ENCODE measurements at places on chromosomes 11 and 22.
A peak's percentile ranks its signal among the peaks of the same experiment; 100 is the strongest.

DNA sequence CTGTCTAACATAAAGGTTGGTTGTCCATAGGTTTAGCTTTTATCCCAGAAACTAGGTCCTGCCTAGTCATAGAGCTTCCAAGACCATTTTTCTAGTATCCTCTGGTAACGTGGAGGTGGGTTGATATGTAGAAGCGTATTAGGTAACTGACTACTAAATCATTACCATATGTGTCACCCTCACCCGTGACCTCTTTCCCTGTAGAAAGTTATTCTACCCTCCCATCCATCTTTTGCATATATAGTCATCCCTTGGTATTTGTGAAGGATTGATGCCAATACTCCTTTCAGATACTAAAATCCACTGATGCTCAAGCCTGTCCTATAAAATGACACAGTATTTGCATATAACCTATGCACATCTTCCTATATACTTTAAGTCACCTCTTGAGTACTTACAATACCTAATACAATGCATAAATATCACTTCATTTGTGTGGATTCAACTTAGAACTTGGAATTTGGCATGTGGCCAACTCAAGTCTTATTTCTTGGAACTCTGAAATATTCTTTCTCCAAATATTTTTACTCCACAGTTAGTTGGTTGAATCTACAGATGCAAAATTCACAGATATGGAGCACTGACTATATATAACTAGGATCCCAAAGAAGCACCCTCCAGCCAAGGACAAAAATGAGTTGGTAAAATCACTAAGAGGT lies 497.0 kb upstream of the TENM4 start:
- DNase-seq: peak; percentile 69

DNA sequence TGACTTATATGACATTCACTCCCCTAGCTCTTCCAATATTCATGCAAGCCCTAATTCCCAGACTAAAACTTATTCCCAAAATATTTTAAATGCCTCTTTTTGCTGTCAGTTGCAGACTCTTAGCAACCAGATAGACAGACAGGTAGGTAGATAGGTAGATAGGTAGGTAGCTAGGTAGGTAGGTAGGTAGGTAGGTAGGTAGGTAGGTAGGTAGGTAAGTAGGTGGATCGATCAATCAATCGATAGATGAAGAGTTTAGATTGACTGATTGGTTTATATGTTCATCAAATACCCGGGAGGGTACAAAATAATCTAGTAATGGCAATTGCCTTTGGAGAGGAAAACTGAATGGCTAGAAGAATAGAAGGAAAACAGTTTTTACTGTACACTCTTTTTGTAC lies 86.3 kb downstream of the TTC28 start:
- DNase-seq: no peak

- no peak for DNase-seq
These were observed 171.1 kb downstream of the CRYBB2 start for GRCh38 chr22:25390297-25391240.

- peak; percentile 11 for DNase-seq
These were observed 408.2 kb upstream of the CCDC90B start for GRCh38 chr11:83694191-83694910.

DNA sequence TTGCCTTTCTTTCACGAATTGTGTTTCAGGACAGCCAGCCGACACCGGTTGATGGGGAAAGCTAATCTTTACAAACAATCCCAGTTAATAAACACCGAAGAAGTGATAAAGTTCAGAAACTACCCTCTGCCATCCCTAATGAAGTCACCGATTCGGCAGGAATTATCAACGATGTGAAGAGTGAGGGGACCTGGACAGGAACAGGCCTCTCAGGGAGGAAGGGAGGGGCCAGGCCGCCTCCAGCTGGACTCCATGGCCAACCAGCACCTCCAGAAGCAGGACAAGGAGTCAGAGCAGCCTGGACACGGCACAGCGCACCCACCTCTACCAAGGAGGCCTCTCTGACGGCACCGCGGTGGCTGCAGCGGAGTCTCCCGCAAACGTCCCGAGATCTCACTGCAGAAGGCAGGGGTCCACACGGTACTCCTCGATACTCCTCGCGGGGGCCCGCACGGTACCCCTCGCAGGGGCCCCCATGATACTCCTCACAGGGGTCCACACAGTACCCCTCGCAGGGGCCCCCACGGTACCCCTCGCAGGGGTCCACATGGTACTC lies 3.9 kb downstream of the TOLLIP start:
- DNase-seq: no peak

- no peak for DNase-seq
These were observed 19.0 kb upstream of the RASD2 start for GRCh38 chr22:35521358-35522224.

DNA sequence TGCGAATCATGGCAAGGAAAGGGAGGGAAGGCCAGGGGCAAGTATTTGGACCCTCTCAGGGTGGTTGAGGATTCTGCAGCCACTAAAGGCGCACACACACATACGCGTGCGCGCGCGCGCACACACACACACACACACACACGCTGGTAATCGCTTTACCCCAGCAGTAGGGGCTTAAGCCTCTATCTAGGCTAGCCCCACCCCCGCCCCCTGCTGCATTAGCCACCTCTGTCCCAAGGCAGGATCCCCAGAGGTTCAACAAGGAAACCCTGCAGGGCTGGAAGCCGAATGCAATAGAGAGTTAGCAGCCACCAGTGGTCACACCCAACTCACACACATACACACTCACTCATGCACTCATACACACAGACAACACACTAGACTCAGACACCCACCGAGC lies 28.6 kb upstream of the ELFN2 start:
- no peak for DNase-seq

DNA sequence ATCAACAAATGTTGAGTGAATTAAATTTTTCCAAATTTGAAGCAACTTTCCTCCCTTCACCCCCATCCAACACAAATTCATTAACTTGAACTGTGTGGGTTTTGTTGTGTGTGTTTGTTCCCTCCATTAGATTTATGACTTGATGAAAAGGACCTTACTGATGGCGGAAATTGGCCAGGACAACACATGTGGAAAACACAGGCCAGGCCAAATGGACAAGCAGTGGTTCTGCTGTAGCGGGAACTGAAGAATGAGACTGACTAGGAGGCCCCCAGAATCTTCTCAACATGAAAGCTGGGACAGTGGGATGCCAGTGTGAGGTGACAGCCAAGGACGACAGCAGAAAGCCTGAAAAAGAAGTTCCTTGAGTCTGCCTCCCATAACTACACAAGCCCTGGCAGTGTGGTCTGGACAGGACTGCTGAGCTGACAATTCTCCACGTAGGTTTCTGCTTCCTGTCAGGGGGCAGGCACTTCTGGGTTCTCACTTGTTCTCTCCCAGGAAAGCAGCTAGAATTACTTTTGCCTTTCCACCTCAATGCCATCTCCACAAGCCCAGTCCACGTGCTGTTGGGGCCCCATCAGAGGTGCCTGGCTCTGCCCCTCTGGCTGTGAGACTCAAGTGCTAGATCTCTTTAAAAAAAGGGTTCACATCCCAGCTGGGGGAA lies 94.3 kb downstream of the ETS1 start:
- no peak for DNase-seq

DNA sequence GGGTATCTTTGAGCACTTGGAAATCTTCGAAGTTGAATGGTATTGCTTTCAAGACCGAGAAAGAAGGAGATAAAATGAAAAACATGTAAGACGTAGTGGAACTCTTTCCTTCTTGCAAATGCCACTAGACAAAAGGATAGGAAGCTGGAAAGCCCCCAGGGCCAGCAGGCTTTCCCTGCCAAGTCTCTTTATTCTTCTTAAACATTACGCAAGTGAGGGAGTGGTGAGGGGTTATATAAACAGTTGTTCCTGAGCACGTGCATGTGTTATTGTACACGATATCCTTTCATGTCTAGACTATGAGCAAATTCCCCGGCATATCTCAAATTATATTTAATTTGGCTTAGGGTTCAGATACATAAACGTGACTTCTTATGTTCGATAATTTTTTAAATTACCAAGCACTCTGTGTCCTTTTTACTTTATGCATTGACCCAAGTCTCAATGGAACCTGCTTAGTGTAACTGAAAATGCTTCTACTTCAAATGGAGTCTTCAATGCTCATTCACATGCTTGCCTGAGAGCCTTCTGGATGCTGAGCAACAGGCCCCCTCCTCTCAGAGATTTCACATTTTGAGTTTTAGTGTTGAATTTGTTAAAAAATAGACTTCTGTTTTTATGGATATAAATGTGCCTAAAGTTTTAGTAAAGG lies 59.0 kb downstream of the PPP2R1B start:
- peak; percentile 30 for DNase-seq

DNA sequence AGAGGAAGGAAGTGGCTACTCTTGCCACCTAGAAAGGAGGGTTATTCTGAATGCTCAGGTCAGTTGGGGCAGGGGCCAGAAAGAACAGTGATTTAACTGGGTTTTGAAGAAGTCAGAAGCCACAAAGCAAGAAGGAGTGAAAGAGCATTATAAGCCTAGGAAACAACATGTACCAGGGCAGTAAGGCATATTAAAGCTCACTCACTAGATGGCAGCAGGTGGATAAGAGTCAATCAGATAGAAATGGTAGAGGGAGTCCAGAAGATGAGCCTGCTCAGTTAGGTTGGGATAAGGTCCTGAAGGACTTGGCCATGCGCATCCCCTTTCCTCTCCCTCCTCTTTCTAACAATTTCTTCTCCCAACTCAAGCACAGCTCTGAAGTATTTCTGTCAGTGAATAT lies 22.0 kb upstream of the PATE1 start:
- DNase-seq: no peak

DNA sequence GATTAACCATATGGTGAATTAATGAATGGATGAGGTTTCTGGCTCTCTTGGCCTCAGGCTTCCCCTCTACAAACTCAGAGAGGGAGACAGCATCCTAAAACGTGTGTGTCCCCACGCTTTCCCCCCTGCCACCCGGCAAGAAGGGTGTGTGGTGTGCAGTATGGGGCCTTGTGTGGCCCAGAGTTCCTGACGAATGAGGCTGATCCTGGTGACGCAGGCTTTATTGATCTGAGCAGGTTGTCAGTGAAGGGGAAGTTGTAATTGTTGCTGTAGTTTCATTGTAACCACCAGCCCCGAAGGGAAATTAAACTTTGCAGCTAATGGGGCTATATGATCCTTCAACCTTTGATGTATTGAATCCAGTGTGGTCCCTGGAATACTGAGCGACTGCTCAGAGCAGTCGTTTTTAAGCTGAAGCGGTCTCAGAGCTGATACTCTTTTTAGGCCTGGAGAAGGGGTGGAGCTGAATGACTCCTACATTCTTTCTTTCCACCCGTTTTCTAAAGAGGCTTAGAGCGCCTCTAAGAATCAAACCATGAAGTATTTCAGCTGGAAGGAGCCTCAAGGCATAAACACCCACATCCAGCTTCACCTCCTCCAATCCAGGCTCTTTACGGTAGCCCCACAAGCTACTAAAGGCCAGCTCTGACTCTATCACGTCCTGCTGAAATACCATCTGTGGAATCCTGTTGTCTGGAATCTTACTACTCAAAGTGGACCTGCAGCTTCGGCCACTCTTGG lies 284.7 kb downstream of the MIAT start:
- no peak for DNase-seq

DNA sequence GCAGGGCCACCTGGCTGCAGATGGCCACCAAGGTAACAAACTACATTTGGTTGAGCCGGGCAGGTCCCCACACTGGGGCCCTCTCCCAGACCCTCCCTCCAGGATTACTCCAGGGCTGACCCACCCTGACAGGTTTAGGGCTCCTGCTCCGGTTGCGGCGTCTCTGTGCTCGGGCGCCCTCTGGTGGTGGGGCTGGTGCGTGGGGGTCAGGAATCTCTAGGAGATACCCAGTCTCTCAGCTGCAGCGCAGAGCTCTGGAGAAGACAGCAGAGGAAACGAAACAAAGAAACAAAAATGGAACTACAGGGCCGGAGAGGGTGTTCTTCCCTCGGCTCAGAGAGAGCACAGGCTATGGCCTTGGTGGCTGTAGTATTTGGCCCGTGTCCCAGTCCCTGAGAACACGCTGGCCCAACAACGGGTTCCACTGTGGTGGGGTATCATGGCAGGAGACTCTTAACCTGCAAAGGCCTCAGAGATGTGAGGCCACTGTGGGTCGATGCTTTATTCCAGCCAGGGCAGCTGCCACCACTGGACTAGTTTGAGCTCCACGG lies 2.4 kb downstream of the C11orf96 start:
- DNase-seq: no peak

DNA sequence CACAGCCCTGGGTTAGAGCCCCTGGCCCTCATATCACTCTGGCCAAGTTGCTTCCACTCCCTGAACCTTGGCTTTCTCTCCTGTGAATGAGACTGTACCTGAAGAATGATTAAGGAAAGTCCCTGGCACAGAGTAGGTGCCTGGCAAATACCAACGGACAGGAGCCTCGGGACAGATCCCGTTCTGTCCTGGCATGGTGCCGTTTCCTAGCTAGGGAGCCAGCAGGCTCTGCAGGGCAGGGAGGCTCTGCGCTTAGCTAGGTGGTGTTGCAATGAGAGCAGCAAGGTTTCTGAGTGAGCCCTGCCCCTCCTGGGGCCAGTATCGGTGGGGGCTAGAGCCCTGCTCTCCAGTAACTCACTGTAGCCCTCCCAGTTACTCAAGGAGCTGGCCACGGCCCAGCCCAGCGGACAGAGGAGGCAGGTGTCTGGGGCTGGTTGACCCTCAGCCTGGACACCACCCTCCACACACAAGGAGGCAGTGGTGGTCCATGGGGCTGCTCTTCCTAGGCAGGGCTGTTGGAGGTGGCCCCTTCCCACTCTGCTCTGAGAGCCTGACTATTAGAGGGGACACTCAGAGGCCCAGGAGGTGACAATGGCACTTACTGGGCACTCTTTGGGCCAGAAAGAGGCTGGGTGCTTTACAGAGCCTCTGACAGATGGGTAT lies 74.4 kb downstream of the NFAM1 start:
- no peak for DNase-seq

DNA sequence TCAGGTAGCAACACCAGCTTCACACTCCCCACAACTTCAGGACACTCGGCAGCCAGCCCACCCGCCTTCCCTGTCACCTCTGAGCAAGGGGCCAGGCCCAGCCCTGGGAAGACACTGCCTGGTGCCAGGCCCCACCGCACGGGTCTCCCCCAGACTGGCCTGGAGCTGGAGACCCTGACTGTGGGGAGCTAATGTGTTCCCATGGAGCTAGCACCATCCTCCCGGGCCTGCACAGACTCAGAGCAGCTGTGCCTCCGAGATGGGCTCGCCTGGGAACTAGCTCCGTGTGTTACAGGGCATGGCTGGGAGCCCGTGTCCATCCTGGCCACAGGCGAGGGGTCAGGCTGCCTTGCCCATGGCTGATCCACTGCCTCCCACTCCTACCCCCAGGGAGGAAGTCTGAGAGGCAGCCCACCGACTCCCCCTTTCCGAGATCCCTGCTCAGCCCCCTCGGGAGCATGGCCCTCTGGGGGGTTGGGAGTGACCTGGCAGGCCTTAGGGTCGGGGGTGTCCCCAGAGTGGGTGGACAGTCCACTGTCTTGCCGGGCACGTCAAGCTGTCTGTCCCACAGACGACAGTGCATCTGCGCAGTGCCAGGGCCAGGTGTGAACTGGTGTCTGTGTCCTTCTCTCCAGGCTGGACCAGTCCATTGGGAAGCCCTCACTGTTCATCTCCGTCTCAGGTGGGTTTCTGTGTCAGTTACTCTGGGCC lies 76.7 kb upstream of the KCNQ1OT1 start:
- DNase-seq: no peak

- no peak for DNase-seq
These were observed 1.8 kb downstream of the PGGHG start for GRCh38 chr11:290621-291231.
